ENCODE measurements at places on chromosomes 13 and 19.

GRCh38 chr13:68696907-68697306, 1410.7 kb upstream of the ATXN8OS start:
- DNase-seq, result no peak

DNA sequence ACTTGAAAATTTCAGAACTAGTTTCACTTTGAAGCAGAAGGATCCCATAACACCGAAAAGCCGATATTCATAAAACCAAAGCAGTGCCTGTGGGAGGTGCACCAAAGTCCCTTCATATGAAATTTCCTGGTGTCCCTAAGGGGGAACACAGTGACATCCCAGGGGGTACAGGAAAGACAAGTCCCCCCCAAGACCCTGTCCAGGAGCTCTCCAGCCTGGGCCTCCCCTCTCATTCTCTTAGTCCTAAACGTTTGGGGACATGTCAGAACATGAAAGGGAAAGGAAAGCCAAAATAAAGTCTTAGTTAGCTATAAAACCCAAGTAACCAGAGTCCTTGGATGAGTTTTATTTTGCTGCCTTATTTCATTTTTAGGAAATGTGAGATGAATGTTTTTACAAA, 56.6 kb downstream of the MRPL57 start:
- DNase-seq, result no peak

DNA sequence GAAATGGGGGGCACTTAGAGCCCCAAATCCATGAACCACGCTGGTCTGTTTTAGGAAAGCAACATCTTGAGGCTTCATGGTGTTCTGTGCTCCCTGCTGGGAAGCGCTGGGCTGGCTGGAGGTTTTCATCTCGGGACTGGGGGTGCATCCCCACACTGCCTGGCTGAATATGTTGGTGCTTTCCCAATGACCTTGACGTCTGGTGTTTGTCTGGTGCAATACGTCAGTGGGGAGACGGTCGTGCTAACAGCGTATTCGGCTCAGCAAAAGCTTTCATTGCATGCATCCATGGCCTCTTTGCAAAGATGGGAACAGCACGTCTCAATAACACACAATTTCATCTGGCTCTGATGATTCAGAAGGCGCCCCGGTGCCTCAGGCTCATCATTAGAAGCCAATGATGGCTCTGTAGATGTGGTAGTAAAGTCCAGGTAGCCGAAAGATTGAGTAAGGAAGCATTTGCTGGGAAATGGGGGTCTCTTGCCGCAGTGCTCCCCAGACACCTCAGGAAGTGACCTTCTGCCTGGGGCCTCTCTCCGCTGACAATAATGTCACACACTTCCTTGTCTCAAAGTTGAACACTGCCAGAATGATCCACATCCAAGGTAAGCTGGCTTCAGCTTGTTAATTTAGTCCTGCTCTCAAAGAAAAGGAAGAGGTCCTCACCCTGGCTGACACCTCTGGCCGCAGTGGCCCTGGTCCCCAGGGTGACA, 97.7 kb downstream of the ING1 start:
- no peak for DNase-seq

DNA sequence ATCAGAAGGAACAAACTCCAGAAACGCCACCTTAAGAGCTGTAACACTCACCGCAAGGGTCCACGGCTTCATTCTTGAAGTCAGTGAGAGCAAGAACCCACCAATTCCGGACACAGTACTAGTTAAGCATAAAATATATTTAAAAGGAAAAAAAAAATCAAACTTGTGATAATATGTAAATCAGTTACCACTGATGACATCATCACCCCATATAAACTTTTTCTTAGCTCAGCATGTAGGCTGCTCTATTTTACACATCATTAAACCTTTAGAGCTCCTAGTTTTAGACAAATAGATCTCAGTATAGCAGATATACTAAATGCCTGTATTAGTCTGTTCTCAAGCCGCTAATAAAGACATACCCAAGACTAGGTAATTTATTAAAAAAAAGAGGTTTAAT, 668.1 kb downstream of the PCDH9 start:
- DNase-seq, result no peak

GRCh38 chr19:5907241-5907640, 2.6 kb downstream of the VMAC start:
- DNase-seq, result no peak

DNA sequence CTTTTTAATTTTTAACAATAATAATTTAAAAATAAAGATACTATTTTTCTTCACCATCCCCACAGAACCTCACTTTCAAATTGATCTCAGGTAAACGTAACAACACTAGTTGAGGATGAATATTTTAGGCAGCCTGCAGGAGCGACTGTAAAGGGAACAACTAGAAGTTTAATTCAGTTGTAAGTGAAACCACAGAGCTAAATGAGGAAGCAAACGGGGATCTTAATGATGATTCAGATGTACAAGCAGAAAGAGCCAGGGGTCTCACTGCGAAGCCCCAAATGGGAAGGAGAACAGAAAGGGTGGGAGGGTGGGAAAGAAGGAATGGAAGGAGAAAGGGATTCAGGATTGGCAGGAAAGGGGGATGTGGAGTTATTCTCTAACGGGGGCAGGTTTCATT, 54.6 kb upstream of the RAP2A start:
- no peak for DNase-seq

DNA sequence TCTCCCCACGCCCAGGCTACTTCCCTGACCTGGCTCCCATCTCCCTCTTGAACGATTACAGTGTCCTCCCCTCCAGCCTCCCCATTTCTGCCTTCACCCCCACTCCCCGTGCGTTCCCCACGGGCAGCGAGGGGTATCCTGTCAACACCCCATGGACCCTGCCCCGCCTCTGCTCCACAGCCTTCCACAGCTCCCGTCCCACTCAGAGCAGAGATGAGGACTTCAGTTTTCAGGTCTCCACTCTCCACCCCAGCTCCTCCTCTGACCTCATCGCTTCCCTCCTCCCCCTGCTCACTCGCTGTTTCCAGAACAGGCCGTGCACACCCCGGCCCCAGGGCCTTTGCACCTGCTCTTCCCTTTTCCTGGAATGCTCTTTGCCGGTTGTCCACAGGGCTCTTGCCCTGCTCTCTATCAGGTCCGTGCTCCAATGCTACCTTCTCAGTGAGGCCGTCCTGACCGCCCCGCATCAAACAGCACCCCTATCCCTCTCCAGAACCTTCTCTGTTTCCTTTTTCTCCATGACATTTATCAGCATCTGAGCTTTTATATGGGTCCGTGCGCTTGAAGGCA, 15.0 kb downstream of the LRRC4B start:
- DNase-seq, result no peak

GRCh38 chr19:14497228-14497921, 1.4 kb upstream of the GIPC1 start:
- peak; percentile 62 for DNase-seq

GRCh38 chr19:15466851-15467733, 2.7 kb upstream of the RASAL3 start:
- DNase-seq, result no peak

GRCh38 chr13:76463314-76463713, 422.9 kb downstream of the KCTD12 start:
- DNase-seq, result no peak

DNA sequence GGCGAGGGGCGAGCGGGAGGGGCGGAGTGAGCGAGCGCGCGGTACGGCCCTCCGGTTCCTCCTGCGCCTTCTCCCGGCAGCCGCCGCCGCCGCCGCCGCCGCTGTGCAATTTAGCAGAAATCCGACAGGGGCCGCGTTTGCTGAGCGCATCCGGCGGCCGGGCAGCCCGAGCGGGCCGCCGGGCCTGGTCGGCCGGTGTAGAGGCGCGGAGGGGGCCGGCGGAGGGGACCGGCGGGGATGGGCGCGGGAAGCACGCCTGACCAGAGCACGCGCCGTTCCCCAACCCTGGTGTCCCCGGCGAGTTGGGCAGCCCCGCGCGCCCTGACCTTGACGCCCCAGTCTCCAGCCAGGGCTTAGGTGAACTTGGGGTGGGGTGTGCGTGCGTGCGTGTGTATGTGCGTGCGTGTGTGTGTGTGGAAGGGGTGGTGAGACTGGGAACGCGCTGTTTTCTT, 144.5 kb upstream of the ZNF536 start:
- DNase-seq, result peak; percentile 13

All from nucleus accumbens (tissue), 56 donors.